ENCODE measurements at places on chromosomes 5 and 9.
A peak's percentile ranks its signal among the peaks of the same experiment; 100 is the strongest.

DNA sequence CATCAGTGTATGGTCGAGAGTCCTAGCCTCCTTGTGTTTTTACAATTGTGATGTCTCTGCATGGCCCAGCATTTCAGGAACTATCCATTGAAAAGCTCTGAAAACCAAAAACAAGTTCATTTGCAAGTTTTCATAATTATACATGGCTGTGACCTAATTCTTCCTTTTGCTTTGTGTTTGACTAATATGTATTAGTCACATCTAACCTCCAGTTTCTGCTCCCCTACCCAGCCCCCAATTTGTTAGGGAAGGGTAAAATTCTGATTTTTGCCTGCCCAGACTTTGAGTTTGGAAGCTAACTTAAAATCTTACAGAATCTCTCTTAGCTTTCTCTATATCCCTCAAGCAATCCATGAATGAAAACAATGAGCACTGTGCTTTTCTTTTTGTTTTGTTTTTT, 128.2 kb upstream of the SEMA6A start:
- DNase-seq: no peak

DNA sequence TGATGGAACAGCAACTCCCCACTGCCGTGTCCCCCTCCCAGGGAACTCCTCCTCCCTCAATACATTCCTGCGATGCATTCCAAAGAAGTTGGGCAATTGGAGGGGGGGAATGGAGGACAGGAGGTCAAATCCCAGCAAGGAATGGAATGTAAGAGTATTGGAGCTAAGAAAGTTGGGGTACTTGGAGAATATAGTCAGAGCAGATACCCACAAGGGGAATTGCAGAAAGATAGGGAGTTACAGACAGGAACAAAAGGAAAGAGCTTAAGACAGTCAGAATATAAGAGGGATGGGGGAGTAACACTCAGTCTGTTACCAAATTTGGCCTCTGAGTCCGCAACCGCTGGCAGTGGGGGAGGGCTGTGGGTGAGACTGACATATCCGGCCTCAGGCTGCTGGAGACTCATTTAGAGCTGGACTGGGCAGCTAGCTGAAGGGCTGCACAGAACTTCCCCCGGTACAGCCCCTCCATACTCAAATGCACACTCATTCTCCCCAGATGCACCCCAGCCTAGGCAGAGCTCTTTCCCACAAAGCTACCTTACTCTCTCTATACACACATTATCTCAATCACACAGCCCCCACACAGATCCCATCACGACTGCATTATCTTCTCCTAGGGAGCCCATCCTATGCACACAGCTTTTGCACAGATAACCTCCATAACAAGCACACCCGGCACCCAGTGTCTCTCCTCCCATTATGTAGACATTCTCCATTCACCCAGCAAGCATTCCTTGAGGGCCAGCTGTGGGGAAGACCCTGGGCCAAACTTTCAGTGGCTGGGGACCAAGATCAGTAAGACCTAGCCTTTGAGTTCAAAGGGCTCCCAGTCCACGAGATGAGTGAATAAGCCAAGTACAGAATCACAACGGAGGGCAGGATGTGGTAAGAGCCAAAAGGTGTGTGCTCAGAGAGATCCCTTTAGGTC, 3.7 kb downstream of the TLN1 start:
- DNase-seq: peak; percentile 57

DNA sequence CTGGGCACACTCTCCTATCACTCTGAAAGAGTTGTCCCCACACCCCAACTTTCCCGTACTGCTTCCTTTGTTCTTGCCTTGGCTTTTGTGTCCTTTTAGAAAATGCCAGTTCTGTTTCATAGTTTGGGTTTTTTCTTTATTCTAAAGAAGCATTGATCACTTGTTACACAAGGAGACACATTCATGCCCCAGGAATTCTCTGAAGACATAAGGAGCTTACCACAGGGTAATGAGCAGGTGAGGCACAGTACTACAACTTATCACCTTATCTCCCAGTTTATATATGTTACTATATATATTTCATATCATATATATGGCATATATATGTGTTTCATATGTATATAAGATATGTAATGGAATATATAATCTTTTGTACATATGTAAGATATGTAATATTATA, 6.5 kb upstream of the SSBP2 start:
- no peak for DNase-seq

GRCh38 chr5:143138839-143139238, 264.6 kb downstream of the NR3C1 start:
- DNase-seq: no peak

DNA sequence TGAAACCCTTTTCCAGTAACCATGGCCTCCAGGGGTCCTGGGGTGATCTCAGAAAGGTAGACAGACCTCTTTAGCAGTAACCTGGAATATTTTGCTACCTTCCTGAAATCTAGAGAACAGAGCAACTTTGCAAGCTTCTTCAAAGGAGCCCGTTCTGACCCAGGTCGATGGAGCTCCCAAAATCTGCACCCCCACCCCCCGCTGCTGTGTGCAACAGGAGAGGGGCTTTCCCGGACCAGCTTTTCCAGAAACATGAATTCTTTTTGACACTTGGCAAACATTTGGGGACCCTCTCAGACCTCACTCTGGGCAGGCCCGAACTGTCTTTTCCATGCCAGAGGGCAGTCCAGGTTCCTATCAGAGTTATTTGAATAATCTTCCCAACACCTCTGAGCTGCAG, 65.3 kb downstream of the KCNIP1 start:
- no peak for DNase-seq

- DNase-seq: no peak
Observed at GRCh38 chr5:10985721-10986110, 224.7 kb upstream of the DAP start.

GRCh38 chr5:64210866-64211265, 45.2 kb downstream of the RNF180 start:
- DNase-seq: no peak

DNA sequence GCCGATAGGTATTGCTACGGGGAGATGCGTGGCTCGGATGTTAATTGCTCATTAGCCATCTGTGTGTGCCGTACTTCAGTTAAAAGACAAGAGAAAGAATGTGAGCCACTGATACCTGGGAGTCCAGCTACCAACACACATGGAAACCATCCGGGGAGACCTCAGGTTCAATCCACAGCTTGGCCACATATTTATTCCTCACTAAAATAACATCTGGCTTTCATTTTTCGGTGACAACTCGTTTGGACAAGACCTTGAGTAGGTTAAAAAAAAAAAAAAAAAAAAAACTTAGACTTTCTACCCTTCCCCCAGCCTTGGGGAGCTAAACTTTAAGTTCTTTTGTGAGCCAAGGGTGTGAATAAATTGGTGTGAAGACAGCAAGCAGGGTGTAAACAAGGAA, 84.1 kb downstream of the SLIT3 start:
- DNase-seq: no peak

GRCh38 chr5:169561893-169562292, 21.7 kb upstream of the SPDL1 start:
- no peak for DNase-seq

GRCh38 chr5:52783226-52783959, 4.3 kb upstream of the ITGA1 start:
- DNase-seq: no peak

DNA sequence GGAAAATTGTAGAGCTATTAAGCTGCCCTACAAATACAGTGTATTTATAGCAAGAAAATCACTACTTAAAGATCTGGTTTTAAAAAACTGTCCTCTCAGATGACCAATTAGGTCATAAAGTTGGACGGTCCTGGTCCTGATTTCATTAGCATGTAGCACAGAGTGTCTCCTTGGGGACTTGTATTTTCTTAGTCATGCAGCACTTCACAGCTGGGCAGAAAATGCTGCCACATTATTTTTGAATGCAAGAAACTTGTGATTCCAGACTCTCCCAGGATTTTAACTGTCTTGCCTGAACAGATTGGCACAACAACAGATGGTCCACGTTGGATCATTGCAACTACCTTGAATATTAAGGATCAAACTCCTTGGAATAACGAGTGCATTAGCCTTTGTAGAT, 348.1 kb upstream of the SGCD start:
- no peak for DNase-seq

DNA sequence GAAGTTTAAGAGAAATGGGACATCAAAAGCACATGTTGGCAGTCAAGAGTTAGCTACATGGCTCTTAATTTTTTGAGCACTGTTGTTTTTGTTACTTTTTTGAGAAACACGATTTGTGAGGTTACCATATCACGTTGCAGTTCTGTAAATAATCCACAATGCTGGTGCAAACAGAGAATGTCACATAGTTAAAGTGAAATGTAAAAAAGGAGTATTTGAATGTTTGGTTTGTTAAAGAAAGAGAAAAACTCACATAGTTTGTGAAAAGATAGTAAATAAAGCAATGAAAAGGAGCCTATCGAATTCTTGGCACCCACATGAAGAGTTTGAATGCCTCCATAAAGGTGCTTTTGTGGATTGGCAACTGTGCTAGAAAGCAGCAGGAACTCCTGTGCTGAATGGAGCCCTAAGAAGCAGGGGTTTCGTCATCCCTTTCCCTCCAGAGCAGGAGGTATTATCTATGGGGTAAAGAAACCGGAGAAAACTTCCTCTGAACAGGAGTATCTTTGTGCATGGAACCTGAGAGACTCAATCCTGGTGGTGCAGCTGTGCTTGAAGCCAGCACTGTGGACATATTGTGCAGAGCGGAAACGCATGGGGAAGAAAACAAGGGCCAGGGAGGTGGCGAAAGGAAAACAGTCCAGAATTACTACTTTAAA, 148.5 kb upstream of the OTULINL start:
- no peak for DNase-seq

- DNase-seq: peak; percentile 41
Observed at GRCh38 chr9:6413365-6414246, 607 bp downstream of the UHRF2 start.

- no peak for DNase-seq
Observed at GRCh38 chr9:83508067-83508466, 30.1 kb downstream of the FRMD3 start.

DNA sequence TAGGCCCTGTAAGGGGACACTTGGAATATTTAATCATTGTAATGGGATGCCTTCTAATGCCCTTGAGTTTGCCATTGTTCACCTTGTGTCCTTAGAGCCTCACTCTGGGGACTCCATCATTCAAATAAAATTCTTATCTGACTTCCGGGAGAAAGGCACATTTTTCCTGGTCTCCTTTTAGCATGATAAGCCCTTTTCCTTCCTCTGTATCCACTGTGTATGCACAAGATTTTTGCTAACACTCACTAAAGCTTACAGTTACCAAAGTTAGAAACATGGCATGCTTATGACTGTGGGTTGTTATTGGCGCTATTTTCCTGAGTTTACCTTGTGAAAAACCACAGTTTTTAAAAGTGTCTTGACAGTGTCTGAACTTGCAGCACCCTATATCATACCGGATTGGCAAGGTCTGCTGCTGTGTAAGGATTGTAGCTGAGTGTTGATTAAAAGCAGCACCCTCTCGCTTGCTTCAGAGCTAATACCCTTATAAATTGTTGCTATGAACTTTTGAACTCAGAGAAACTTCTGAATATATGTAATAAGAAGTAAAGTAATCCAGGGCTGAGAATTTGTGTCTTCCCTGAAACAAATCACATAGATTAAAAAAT, 46.4 kb downstream of the SNCAIP start:
- no peak for DNase-seq

GRCh38 chr9:78605041-78606000, 308.4 kb downstream of the PSAT1 start:
- no peak for DNase-seq

- DNase-seq: no peak
Observed at GRCh38 chr5:150758203-150758530, 650 bp downstream of the DCTN4 start.

GRCh38 chr5:52443187-52443586, 344.5 kb upstream of the ITGA1 start:
- no peak for DNase-seq
